ENCODE measurements at places on chromosomes 7 and 10.
A peak's percentile ranks its signal among the peaks of the same experiment; 100 is the strongest.

DNA sequence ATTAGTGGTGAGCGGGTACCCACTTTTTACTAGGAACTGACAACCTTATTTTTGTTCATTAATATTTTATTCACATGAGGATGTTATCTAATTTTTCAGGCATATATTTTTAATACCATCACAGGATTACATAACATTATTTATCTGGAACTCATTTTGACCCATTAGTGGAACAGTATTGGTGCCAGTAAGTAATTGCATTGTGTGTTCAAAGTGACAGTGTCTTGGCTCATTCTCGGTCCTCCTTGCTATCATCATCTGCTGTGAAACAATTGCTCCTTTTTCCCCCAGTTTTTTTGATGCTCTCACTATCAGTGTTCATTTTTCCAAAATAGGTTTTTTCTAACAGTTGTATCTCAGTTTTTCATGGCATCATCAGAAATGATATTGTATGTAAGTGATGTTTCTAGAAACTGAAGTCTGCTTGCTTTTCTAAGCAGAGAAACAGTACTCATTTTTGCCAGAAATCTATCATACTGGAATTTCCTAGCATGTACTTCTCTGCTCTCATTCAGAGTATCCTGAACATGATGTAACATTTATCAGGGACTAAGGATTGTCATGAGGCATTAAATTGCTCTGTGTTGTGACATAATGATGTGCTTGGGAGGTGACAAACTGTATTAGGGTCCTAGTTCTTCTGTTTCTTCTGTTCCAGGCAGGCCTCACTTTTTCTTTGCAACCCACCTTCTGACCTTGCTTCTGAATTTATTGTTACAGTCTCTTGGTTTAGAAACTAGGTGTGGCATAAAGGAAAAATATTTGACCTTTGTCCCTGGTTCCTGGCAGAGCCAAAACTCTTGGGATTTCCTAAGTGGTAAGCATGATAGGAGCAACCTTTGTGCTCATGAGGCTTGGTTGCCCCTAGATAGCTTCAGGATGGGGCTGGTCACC lies 4.2 kb downstream of the NUB1 start:
- no peak for DNase-seq

DNA sequence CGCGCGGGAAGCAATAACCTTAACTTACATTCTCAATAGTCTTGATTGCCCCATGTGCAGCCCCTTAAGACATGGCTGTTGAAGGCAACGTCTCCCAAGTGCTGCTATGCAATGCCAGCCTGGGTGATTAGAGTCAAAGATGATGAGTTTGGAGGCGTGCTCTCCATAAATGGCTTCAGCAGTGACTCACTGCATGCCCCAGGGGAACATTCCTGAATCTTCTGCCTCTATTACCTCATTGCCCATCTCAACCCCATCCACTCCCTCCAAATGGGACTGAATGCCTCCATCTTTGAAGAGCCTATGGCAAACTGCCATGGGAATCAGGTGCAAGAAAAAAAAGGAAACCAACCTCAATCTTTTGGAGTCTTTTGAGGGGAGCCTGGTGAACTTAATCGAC lies 282.8 kb downstream of the SNX10 start:
- DNase-seq: no peak

GRCh38 chr7:4753598-4754432 lies 21.6 kb upstream of the AP5Z1 start:
- DNase-seq: peak; percentile 62

DNA sequence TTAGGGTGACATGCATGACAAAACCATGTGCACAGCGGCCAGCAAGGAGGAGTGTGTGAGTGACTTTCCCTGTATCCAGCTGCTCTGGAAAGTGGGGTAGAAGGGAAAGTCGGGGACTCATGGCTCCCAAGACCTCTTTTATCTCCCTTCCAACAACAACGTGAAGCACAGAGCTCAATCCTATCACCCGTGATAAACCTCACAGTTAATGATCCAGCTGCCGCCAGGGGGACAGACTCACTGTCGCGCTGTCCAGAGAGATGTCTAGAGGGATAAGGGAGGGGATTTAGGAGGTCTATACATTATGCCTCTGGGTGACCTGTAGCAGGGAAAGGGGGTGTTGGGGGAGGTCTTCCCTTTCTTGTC lies 84.0 kb upstream of the SMNDC1 start:
- no peak for DNase-seq

DNA sequence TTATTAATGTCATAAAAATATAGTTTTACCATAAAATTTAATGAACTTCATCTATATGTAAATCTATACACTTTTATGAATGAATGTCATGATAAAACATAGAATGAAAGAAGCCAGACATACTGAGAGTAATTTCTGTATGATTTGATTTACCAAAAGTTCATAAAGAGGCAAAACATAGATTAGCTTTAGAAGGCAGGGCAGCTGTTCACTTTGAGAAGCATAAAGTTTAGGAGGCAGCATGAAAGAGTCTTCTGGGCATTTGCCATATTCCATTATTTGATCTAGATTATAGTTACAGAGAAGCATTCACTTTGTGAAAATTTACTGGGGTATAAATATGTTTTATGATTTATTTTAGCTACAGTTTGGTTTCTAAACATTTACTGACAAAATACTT lies 487.2 kb downstream of the ANKRD7 start:
- no peak for DNase-seq

Measured in pons (tissue), 1 donor.